ENCODE measurements at places on chromosomes 6 and 20. TPM values are rescaled to one million over a fixed set of nuclear protein-coding genes. Genes with fewer than 3 reads are reported as not detected.
A peak's percentile ranks its signal among the peaks of the same experiment; 100 is the strongest.

DNA sequence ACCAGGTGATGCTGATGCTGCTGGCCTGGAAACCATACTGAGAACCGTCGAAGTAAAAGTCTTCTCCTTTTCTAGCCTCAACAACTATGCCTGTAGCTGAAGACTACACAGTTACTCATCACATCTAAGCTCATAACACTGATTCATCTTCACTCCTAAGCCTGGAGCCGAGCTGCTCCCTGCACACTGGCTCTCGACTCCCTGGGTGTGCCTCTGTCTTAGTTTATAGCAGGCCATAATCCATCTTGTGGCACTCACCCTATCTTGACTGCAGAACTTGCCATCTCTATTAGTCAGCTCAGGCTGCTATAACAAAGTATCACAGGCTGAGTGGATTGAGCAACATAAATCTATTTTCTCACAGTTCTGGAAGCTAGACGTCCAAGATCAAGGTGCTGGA is 191.0 kb downstream of the UNC5CL start:
- DNase-seq = no peak

- DNase-seq = peak; percentile 67
Observed at GRCh38 chr20:63320041-63320511, 27.1 kb downstream of the COL20A1 start.

DNA sequence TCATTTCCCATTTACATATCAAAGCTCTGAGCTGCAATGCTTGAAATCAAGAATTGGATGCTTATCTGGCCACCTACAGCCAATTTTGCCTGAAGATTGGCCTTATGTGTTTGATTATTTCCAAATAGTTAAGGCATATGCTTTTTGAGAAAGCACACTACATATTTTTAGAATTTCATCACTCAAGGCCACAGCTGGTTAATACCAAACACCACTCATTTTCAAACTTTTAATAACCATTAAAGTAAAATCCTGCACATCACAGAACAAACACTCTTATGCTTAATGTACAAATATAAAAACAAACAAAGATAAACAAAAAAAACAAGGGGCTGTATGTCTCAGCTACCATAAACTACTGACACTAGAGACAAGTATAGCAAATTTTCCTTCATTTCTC is 96.9 kb upstream of the HMGCLL1 start:
- DNase-seq = no peak

DNA sequence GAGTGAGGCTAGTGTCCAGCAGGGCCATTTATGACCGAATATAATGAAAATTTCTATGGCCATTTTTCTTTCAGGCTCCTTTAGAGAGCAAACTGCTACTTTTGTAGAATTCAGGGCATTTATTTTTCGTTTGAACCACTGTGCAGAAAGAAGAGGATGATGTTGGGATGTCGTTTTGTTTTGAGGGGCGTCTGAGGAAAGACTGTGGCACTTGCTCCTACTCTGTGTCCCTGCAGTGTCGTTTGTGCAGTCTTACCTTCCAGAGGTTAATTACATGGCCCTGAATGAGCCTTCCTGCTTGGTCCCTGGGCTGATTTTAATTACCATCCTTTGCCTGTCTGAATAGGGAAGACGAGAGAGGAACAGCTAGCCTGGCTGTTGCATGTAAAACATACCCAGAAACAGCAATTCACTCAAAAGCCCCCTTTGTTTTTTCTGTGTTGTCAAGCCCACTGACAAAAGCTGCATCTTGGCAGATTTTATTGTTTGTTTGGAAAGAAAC is 65.3 kb downstream of the CTNNBL1 start:
- DNase-seq = no peak

ESR1 gene
- 4.1 TPM for total RNA-seq

TTBK1 gene
- not detected for total RNA-seq

SLC12A5 gene
- total RNA-seq = 2.4 TPM
